ENCODE measurements at places on chromosomes 1 and 21.

GRCh38 chr1:169796274-169796810 lies 1.6 kb upstream of the METTL18 start:
- DNase-seq: no peak

DNA sequence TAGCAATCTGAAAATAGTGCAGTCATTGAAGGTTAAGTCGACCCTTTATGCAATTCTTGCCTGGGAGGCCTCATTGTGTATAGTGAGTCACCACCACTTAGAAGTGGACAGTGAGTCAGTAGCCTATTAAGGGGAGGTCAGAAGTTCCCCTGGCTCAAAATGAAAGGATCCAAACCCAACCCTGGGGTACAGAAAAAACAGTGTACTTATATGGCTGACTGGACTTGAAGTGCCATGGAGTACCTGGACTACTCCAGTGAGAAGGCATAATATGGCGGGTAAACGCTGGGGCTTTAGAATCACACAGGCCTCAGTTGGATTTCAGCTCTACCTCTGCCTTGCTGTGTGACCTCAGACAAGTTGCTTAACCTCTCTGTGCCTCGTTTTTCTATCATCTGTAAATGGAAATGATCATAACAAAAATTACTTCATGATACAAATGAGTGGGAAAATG lies 2.2 kb upstream of the BCL9 start:
- DNase-seq: no peak

DNA sequence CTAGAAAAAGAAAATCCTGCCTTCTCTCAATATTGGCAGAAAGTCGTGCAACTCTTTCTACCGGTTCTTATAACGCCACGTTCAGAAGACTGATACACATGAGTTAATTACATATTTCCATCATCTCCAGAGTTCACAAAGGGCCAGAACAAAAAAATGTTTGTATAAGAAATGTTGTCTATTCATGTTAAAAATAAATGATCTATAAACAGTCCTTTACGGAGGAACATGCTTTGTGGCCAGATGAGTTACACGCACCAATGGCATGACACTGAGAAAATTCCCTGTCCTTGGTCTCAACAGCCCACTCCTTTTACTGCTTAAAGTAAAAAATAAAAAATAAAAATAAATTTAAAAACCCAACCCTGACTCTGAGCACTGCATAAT lies 29.5 kb downstream of the C2CD2 start:
- no peak for DNase-seq

DNA sequence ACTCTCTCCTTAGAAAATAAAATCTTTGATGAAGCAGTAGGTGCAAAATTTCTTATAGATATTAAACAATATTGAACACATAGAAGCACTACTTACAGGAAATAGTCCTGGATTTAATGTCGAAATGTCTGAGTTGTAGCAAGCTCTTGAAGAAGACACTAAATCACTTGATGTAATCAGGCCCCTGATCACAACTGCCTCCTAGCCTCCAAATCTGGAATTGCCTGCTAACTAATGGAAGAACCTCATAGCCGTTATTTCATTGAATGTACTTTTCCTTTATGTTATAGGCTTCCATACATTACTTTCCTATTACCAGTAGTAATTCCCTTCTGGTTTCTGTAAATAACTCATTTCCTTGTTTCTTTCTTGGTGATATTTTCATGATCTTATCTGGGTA lies 675.7 kb upstream of the CHRM3 start:
- DNase-seq: no peak

DNA sequence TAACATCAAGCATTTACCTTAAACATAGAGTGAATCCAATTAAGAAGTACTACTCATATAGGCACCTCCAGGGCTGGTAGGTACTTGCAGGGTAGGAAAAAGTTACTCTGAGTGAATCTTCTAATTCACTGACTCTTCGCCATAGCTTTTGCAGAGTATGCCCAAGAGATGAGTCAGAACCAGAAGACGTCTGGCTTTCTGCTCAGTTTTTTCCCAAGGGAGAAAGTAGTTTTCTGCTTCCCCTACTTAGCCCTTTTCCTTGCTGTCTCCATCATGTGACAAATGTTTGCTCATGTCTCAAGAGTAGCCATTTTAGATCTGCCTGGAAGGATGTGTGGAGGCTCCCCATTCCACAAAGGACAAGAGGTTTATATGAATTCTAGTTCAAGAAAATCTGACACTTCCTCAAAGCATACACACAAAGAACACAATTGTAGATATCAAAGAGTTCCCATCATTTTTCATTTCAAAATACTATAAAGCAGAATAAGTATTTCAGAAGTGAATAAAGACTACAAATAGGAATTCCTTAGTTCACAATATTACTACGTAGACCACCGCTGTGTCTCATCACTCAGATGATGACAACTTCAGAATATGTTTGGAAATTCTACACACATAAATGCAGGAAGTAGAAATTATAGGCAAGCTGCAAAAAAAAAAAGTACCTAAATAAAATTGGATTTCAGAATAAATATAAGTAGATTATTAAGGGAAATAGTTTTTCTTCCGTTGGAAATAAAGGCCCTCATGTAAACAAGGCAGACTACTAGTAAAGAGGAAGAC lies 98.5 kb downstream of the ASH1L start:
- DNase-seq: no peak

- no peak for DNase-seq
Observed at GRCh38 chr1:171743081-171743870, 1.4 kb upstream of the VAMP4 start.

GRCh38 chr1:60255565-60255964 lies 182.0 kb upstream of the C1orf87 start:
- DNase-seq: no peak

DNA sequence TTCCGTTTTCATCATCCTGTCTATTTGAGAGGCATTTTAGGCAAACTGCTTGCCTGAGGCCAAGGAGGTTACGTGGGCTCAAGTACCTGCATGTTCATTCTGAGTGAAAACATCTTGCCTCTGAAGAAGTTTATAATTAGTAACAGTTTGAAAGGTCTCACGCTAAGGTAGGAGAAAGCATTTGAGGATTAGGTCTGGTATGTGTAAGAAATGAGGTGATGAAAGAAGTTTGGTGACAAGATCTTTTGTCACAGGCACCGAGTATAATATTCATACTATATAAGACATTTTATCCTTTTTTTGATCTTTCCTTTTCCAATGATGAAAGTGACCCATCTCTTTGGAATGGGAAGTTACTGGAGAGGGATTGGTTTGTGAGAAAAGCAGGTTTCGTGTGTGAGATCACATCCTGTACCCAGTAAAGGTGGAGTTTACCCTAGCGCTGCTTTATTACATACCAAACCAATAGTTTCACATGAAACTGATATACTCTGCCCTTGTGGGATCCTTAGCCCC lies 98.7 kb upstream of the PDC start:
- DNase-seq: no peak

DNA sequence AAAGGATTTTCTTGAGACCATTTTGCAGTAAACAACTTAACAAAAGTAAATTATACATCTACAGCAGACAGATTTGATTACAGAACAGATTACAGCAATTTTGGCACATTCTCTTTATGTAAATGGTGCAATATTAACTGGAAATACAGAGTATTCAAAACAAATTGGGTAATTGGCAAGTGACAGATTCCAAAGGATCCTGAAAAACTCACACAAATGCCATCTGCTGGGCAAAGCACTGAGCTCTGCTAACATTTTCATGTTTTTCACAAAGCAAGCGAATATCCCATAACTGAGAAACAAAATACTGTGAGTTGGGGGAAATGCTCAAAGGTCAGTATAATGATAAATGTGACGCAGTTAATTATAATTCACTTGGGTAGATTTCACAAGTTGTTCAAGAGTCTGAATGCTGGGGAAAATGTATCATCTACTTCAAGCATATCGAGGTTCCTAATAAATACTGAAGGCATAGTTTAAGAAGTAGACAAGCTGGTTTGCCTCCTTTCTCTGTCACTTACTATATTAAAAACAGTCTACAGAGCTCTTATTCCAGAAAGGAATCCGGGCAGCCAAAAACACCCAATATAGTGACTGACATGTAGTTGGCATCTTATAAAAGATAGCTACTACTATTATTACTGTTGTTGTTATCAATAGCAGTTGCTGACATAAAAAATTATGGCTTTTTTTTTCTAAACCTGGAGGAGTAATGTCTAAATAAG lies 75.8 kb upstream of the SDC3 start:
- DNase-seq: no peak

DNA sequence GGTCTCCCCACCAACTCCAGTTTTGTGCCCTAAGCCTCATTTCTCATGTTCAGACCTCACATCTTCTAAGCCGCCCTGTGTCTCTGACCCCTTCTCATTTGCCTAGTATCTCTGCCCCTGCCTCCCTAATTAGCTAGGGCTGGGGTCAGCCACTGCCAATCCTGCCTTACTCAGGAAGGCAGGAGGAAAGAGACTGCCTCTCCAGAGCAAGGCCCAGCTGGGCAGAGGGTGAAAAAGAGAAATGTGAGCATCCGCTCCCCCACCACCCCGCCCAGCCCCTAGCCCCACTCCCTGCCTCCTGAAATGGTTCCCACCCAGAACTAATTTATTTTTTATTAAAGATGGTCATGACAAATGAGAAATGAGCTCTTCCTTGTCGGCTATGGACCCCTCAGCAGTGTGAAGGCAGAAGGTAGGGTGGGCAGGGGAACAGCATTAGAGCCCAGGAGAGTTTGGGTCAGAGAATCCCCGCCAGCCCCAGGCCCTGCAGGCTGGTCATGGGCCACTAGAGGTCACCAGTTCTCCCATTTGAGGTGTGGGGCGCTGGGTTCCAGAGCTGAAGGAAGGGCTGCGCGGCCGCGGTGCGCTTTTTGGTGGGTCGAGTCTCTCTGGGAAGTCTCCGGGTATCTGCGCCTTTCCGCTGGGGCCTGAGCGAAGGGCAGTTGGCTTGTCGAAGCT lies 11.5 kb downstream of the ADAMTSL4 start:
- peak; percentile 74 for DNase-seq

DNA sequence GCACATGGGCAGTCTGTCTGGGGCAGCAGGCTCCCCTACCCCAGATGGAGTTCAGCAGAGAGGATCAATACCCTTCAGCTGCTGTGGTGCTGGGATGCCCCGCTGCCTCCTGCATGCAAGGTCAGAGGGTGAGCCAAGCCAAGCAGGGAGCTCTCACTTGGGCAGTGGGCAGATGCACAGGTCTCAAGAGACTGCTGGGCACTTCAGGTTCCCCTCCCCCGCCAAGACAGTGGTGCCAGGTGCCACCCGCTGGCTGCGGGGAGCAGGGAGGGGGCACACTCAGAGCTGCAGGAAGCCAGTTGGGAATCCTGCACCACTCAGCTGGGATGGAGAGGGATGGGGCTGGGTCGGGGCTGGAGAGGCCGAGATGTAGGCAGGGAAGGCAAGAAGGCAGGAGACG lies 15.8 kb upstream of the EVA1B start:
- no peak for DNase-seq
